ENCODE measurements at places on chromosomes 7 and 10. TPM values are rescaled to one million over a fixed set of nuclear protein-coding genes. Genes with fewer than 3 reads are reported as not detected.

Gene TTYH3
- 76.2 TPM for total RNA-seq

Gene DRGX
- not detected for total RNA-seq

Gene OSBPL3
- total RNA-seq, result 6.3 TPM

Gene PLXDC2
- total RNA-seq, result 19.6 TPM

DNA sequence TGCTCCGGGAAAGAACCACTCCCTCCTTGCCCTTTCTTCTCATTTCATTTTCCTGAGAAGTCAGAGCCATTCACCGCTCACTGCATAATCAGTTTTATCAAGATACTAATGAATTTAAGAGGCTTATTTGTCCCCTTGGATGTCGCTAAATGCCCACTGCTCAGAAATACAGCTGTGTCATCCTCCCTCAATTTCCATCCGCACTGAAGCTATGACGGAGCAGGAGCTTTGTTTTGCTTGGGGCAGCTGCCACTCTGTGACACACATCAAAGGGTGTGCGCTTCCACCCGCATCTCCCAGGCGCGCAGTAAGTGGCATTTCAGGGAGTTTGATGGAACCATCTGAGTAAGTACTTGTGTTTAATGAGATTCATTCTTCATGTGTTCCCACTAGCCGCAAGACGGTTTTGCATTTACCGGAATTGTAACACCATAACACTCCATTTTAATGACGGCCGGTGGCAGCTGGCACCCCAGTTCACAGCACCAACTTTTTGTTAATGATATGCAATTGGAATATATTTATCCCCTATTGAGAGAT lies 103.8 kb upstream of the PARD3 start:
- H3K27me3 ChIP-seq, result no peaks in the 10 kb centered on the region
- DNase-seq, result no peak
- H3K36me3 ChIP-seq, result no peaks in the 10 kb centered on the region

DNA sequence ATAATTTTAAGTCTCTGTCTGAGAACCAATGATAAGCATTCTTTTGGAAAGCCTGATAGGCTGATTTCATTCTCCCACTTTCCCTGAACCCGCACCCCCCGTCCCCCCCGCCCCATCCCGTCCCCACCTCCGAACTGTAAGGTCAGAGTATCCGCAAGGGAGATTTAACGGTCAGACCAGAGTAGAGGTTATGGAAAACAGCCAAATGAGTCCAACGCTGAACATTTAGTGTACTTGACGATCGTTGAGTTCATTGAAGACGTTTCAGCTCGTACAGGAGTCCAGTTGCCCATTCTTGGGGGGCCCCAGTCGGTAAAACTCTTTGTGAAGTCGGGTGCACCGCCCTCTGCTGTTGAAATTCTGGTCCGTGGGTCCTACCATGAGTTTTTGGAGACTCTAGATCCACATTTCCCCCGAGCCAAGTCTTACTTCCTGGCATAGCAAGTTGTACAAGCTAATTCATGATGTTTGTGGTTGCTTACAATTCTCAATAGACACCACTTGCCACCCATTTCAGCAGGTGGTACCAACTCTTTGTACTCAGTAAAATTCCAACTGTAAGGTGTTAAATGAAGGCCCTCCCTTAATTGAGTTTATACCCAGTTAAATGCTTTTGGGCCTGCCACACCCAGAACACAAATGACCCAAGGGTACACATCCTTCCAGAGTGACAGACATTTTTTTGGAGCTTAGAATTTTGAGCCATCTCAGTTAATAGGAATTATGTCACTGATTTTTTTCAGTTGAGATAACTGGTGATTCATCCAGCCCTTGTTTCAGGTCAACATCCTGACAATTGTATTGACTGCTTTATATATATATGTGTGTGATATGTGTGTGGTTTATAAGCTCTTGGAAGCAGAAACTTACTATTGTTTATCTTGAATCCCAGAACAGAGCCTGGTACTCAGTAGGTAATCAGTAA lies 1.2 kb downstream of the MARCHF5 start:
- DNase-seq, result peak; percentile 65
- no peaks in the 10 kb centered on the region for H3K36me3 ChIP-seq
- peak overlapping the region; percentile 78 for H3K4me3 ChIP-seq

DNA sequence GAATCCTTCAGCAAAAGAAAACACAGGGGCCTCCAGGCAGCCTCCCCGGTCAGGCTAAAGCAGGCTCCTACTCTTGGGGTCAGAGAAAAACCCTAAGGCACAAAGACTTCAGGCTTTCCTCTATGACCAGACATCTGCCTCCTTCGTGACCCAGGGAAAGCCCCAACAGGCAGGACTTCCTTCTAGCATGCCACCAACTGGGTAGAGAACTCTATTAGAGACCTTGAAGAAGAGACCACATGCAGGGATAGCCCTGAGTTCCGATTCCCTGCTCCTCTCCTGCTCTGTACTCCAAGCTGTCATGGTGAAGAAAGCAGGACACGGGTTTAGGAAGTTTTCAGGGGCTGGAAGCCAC lies 1.3 kb downstream of the TRPV6 start:
- no peaks in the 10 kb centered on the region for H3K36me3 ChIP-seq
- peak overlapping the region; percentile 51 for H3K4me3 ChIP-seq
- DNase-seq, result no peak
- H3K27ac ChIP-seq, result no peak overlapping the region
- no peaks in the 10 kb centered on the region for H3K27me3 ChIP-seq

DNA sequence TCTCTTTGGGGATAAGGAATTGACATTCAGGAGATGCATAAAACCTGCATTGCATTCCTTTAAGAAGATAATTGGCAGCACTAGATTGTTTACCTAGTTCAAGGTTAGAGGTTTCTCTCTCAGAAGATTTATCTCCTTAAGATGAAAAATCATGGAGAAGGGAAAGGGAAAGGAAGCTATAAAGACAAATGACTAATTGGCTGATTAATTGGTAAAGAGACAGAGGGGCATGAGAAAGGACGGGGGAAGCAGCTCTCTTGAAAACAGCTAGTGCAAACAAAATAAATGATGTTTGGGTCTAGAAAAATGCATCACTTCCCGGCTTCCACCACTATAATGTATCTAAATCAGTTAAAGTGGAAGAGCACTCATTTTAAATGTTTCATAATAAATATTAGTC lies 941.2 kb downstream of the XPNPEP1 start:
- H3K4me1 ChIP-seq, result no peaks in the 10 kb centered on the region
- H3K36me3 ChIP-seq, result no peaks in the 10 kb centered on the region

DNA sequence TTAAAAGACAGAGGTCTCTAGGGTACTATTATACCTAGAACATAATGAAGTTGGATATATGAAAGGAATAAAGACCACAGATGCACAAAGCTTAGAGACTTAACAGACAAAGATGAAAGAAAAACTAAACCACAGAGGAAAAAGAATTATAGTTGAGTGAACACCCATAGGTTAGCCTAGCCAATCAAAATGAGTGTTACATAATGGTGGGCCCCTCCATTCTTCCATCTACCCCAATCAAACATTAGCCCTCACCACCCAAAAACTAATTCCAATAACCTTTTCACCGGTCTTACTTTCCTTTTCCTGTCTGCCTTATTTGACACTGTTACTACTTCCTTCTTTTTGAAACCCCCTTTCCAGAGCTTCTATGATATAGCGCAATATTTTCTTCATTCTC lies 130.1 kb downstream of the ELMO1 start:
- no peak overlapping the region for H3K4me3 ChIP-seq
- no peaks in the 10 kb centered on the region for H3K36me3 ChIP-seq
- no peaks in the 10 kb centered on the region for H3K27me3 ChIP-seq
- no peak overlapping the region for H3K27ac ChIP-seq

- H3K27ac ChIP-seq, result peak overlapping the region; percentile 95
- no peaks in the 10 kb centered on the region for H3K27me3 ChIP-seq
- H3K36me3 ChIP-seq, result no peaks in the 10 kb centered on the region
- H3K4me1 ChIP-seq, result no peaks in the 10 kb centered on the region
Observed at GRCh38 chr7:155001756-155002410, 1.0 kb downstream of the PAXIP1 start.

DNA sequence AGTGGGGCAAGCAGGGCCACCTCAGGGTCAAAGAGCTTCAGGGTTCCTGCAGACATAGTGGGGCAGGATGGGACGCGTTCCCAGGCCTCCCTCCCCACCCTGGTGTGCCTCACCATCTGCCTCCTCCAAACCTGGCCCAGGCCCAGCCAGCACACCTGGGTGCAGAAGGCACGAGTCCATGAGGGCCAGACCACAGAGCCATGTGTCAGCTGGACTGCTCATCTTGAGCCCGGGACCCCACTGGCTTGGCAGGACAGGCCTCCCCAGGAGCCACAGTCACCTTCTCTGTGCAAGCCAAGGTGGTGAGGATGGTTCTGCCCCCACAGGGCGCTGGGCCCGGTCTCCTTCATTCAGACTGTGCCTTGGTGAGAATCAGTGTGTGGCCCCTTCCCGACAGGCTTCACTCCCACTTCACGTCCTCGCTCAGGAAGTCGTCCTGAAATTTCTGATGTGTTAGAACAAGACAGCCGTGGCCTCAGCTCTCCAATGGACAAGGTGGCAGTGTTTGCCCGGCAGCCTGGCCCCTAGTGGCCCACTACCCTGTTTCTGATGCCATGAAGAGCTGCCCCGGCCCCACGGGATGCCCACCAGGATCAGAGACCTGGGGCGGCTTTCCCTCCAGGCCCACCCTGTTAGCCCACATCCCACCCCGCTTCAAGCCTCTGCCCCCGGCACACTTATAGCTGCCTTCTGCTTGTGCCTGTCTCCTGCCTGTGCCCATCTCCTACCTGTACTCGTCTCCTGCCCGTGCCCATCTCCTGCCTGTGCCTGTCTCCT lies 59.6 kb upstream of the EBF3 start:
- H3K4me3 ChIP-seq, result no peak overlapping the region
- H3K27me3 ChIP-seq, result no peaks in the 10 kb centered on the region
- no peaks in the 10 kb centered on the region for H3K4me1 ChIP-seq
- H3K27ac ChIP-seq, result no peak overlapping the region

GRCh38 chr10:125000366-125001312 lies 58.7 kb downstream of the ZRANB1 start:
- peak; percentile 64 for DNase-seq
- peaks cover 30% of the 10 kb centered on the region for H3K4me1 ChIP-seq
- peaks cover 8% of the 10 kb centered on the region for H3K36me3 ChIP-seq

Data from prostate gland (tissue), 2 donors.